ENCODE measurements at places on chromosomes 7 and 10.

DNA sequence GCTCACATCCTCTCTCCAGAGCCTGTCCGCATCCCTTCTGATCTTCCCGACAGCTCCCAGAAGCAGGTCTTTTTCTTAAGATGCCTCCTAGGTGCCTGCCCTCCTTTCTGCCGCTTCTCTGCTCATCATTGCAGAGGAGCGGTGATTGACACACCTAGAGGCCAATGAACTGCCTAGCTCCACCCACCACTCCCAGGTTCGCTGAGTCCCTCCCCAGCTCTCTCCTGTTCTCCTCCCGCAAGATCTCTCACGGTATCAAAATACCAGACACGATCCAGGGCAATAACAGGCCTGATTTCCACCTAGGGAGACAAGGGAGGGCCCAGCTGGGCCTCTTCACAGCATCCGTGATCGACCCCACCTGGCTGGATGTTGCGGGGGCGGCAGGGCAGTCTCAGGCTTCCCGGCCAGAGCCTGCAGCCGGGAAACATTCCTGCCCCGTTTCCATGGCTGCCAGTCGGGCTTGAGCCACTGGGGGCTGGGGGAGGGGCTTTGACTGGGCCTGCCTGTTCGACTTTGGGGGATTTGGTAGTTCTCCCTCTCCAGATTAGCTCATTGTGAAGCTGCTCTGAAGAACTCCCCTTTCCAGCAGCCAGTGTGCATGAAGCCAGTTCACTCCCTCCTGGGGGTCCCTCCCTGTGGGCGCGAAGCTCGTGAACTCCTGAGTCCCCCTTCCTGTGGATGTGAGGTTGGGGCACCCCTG lies 373.5 kb downstream of the RPS24 start:
- no peaks in the 10 kb centered on the region for H3K27me3 ChIP-seq
- no peaks in the 10 kb centered on the region for H3K36me3 ChIP-seq
- DNase-seq = peak; percentile 41
- peaks cover 26% of the 10 kb centered on the region for H3K4me1 ChIP-seq
- H3K27ac ChIP-seq = no peak overlapping the region

- no peak overlapping the region for H3K4me3 ChIP-seq
- peak overlapping the region; percentile 93 for H3K27ac ChIP-seq
- H3K36me3 ChIP-seq = peaks cover 98% of the 10 kb centered on the region
- peak; percentile 80 for DNase-seq
- no peaks in the 10 kb centered on the region for H3K27me3 ChIP-seq
- H3K4me1 ChIP-seq = peaks cover 13% of the 10 kb centered on the region
Observed at GRCh38 chr10:6222755-6223154, 20.0 kb downstream of the PFKFB3 start.

GRCh38 chr10:9853405-9854355 lies 1164.0 kb upstream of the CELF2 start:
- no peaks in the 10 kb centered on the region for H3K36me3 ChIP-seq
- H3K4me3 ChIP-seq = no peak overlapping the region
- H3K4me1 ChIP-seq = no peaks in the 10 kb centered on the region
- no peak for DNase-seq
- H3K27me3 ChIP-seq = no peaks in the 10 kb centered on the region

DNA sequence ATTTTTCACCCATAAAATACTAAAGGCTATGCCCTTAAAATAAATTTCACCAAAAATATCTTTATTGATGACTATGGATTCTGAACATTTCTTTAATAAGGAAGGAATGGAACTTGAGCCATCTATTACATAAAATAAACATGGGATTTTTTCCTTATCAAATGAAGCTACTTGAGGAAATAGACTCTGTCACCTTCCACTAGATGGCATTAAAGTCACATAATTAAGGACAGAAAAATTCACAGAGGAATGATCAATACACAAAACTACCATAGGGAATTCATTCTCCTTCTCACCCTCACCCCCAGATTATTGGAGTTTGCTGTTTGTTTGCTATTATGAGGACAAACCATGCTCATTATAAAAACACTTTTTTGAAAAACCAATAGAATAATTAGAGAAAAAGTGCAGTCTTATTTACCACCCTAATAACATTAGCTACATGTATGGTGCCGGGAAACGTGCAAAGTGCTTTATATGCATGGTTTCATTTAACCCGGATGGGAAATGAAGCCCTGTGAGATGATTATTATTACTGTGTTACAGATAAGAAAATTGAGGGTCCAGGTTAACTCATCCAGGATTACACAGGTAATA lies 21.1 kb upstream of the FOXI2 start:
- no peaks in the 10 kb centered on the region for H3K27me3 ChIP-seq
- H3K4me3 ChIP-seq = no peak overlapping the region
- H3K4me1 ChIP-seq = no peaks in the 10 kb centered on the region
- no peak for DNase-seq

DNA sequence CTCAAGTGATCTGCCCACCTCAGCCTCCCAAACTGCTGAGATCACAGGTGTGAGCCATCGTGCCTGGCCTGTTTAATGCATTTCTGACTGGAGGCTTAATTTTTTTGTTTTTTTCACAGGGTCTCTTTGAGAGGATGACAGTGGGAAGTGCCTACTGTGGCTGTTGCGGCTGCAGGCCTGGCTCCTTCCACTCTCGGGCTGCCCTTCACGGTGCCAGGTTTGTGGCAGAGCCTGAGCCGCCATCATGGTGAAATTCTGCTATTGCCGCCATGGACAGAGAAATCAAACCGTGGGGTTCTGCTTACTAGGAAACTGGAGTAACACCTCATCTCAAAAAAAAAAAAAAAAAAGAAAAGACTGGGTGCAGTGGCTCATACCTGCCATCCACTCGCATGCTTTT lies 142.7 kb downstream of the CAMK1D start:
- H3K27ac ChIP-seq = no peak overlapping the region
- no peak for DNase-seq
- H3K27me3 ChIP-seq = no peaks in the 10 kb centered on the region

GRCh38 chr10:110834629-110835301 lies 37.0 kb upstream of the PDCD4 start:
- H3K27me3 ChIP-seq = no peaks in the 10 kb centered on the region
- peaks cover 40% of the 10 kb centered on the region for H3K4me1 ChIP-seq
- peak; percentile 77 for DNase-seq
- H3K4me3 ChIP-seq = no peak overlapping the region

DNA sequence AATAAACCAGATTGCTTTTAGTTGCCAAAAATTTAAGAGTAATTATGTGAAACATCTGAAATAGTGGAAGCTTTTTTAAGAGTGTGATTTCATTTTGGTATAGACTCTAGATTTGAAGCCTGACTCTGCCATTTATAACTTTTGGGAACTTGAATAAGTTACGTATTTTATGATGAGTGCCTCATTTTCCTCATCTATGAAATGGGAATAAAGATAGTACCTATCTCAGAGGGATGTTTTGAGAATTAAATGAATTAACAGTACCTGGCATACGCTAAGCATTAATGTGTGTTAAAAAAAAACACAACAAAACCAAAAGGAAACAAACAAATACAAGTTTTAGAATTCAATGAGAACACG lies 12.9 kb downstream of the PRKAR2B start:
- H3K36me3 ChIP-seq = no peaks in the 10 kb centered on the region
- no peaks in the 10 kb centered on the region for H3K4me1 ChIP-seq
- H3K27ac ChIP-seq = no peak overlapping the region
- no peaks in the 10 kb centered on the region for H3K27me3 ChIP-seq
- DNase-seq = no peak
- no peak overlapping the region for H3K4me3 ChIP-seq

GRCh38 chr10:61933859-61934555 lies 32.5 kb downstream of the ARID5B start:
- peaks cover 26% of the 10 kb centered on the region for H3K4me1 ChIP-seq
- H3K27ac ChIP-seq = no peak overlapping the region
- no peaks in the 10 kb centered on the region for H3K36me3 ChIP-seq
- H3K4me3 ChIP-seq = no peak overlapping the region
- no peak for DNase-seq

DNA sequence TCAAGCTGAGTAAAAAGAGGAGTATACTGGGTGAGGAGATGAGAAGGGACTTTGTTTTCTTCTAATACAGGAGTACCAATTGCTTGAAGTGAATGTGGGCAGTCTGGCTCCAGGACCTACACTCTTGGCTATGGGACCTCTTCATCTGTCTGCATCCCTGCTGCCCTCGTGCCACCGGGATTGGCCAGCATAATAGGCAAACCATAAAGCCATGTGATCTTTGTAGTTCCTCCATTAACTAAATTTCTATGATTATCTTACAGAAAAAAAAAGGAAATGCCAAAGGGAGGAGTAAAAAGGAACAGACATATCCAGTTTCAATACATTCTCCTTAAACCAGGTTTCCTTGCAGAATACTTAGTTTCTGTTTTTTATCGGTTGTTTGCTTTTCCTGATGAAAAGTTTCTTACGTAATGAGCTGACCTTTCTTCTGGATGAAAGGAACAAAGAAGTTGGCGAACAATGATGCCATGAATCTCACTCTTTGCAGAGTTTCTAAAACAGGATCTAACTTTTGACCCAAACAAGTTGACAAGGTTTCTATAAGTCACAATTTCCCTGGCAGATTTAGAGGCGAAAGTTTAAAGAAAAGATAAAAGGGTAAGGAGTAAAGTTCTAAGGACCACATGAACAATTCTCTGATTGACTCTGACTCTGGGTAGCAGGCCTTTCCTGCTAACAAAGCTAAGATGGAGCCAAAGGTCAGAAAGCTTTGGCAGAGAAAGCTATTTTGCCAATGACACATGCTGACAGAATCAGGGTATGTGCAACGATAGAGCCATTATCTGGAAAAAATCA lies 54.1 kb downstream of the LAMB1 start:
- H3K36me3 ChIP-seq = peaks cover 51% of the 10 kb centered on the region
- peaks cover 8% of the 10 kb centered on the region for H3K4me1 ChIP-seq
- H3K27me3 ChIP-seq = no peaks in the 10 kb centered on the region
- peak; percentile 83 for DNase-seq

DNA sequence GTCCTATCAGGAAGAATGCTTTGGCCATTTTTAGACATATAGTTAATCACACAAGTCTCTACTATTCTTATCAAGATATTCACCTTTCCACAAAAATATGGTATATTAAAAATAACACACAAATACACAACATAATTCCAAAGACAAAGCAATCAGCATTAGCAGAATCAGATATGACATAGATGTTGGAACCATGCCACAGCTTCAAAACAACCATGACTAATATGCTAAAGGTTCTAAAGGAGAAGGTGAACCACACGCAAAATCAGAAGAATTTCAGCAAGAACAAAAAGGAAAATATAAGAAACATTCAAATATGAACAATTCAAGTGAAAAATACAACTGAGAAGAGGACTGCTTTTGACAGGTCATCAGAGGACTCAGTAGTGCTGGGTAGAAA lies 670.2 kb upstream of the SORCS1 start:
- H3K4me3 ChIP-seq = no peak overlapping the region
- H3K27ac ChIP-seq = no peak overlapping the region
- DNase-seq = no peak
- no peaks in the 10 kb centered on the region for H3K27me3 ChIP-seq

DNA sequence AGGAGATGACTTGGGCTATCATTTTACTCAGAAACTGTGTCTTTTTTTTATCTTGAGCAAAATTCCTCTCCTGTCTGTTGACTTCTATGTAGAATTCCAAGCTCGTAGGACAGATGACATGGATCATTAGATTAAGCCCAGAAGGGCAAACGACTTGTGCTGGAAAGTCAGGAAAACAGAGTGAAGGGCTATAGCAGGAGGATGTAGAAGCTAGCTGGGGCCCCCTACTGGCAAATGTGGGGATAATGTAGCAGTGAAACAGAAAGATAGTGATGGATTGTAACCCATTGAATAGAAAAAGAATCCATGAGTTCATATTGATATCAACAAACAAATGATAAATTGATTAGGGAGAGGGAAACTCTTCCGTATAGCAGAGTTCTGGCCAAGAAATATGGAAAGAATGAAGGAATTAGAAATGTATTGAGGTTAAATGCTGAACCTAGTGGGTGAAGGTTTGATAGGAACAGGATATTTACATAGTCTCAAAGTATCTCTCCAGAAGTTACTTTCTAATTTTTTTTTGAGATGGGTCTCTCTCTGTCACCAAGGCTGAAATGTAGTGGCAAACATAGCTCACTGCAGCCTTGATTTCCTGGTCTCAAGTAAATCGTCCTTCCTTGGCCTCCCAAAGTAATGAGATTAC lies 103.6 kb downstream of the LYZL1 start:
- no peaks in the 10 kb centered on the region for H3K27me3 ChIP-seq
- H3K4me3 ChIP-seq = no peak overlapping the region
- no peak for DNase-seq
- no peaks in the 10 kb centered on the region for H3K36me3 ChIP-seq

GRCh38 chr10:116978901-116979300 lies 26.1 kb downstream of the SHTN1 start:
- no peak overlapping the region for H3K27ac ChIP-seq
- no peak overlapping the region for H3K4me3 ChIP-seq
- no peaks in the 10 kb centered on the region for H3K27me3 ChIP-seq
- H3K36me3 ChIP-seq = no peaks in the 10 kb centered on the region

GRCh38 chr10:124158592-124158991 lies 65.2 kb upstream of the CHST15 start:
- H3K27ac ChIP-seq = no peak overlapping the region
- peaks cover 14% of the 10 kb centered on the region for H3K4me1 ChIP-seq
- H3K4me3 ChIP-seq = no peak overlapping the region
- H3K36me3 ChIP-seq = no peaks in the 10 kb centered on the region

- H3K4me3 ChIP-seq = no peak overlapping the region
- no peaks in the 10 kb centered on the region for H3K36me3 ChIP-seq
- H3K27me3 ChIP-seq = no peaks in the 10 kb centered on the region
- H3K4me1 ChIP-seq = no peaks in the 10 kb centered on the region
Observed at GRCh38 chr10:99364125-99364524, 35.0 kb downstream of the CNNM1 start.

DNA sequence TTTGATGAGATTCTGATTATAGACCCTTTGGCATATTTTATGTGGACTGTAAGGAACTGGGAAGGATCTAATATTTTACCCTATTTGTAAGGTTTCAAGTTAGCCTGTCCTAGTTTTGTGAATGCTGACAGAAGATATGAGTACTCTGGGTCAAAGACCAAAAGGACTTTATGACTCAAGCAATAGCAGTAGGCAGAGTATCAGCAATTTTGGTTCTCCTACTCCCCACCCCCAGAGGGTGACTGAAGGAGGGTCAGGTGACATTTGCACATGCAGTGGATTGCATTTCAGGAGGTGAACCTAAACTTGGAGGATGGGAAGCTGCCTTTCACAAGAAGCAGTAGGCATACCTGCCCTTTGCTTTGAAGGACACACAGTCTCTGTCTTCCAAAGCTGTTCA lies 84.0 kb upstream of the KLF6 start:
- no peak overlapping the region for H3K27ac ChIP-seq
- H3K27me3 ChIP-seq = no peaks in the 10 kb centered on the region
- no peak for DNase-seq
- H3K4me1 ChIP-seq = no peaks in the 10 kb centered on the region
- H3K4me3 ChIP-seq = no peak overlapping the region
- H3K36me3 ChIP-seq = no peaks in the 10 kb centered on the region

DNA sequence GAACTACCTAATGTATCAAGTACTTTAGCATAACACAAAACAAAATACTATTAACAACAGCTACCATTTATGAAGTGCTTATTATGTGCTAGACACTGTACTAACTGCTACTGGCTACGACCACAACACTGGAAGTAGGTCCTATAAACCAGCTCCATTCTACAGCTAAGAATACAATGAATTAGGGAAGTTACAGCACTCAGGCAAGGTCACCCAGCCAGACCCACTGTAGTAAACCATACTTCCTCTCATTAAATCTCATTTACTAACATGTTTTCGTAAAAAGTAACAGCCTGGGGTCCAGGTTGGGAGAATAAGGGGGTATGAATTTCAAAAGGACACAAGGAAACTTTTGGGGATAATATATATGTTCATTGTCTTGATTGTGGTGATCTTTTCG lies 25.4 kb downstream of the NAPEPLD start:
- H3K36me3 ChIP-seq = peaks cover 10% of the 10 kb centered on the region
- H3K4me1 ChIP-seq = peaks cover 16% of the 10 kb centered on the region
- no peaks in the 10 kb centered on the region for H3K27me3 ChIP-seq
- no peak overlapping the region for H3K27ac ChIP-seq
- no peak overlapping the region for H3K4me3 ChIP-seq
